ENCODE measurements at places on chromosomes 5 and 9.
A peak's percentile ranks its signal among the peaks of the same experiment; 100 is the strongest.

- DNase-seq = no peak
These were observed 32.1 kb downstream of the MARCHF3 start for GRCh38 chr5:126998201-126998631.

DNA sequence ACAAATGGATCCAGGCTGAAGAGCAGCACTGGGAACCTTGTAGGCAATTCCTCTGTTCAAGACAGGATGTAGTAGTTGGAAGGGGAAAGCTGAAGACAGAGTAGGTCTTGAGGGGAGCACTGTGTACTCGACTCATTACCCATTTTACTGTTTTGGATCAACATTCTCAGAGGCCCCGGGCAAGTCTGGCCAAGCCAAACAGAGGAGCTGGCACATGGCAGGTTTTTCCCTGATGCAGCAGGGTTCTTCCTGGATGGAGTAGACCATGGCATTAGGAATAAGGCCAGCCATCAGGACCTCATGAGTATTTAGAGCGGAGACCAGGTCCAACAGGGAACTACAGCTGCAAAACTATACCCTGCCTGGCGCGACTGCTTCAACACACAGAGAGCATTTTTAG is 4.4 kb downstream of the SVEP1 start:
- no peak for DNase-seq

- DNase-seq = no peak
These were observed 49.9 kb upstream of the GARNL3 start for GRCh38 chr9:127214421-127215267.

- no peak for DNase-seq
These were observed 47.1 kb upstream of the EFNA5 start for GRCh38 chr5:107717816-107718215.

DNA sequence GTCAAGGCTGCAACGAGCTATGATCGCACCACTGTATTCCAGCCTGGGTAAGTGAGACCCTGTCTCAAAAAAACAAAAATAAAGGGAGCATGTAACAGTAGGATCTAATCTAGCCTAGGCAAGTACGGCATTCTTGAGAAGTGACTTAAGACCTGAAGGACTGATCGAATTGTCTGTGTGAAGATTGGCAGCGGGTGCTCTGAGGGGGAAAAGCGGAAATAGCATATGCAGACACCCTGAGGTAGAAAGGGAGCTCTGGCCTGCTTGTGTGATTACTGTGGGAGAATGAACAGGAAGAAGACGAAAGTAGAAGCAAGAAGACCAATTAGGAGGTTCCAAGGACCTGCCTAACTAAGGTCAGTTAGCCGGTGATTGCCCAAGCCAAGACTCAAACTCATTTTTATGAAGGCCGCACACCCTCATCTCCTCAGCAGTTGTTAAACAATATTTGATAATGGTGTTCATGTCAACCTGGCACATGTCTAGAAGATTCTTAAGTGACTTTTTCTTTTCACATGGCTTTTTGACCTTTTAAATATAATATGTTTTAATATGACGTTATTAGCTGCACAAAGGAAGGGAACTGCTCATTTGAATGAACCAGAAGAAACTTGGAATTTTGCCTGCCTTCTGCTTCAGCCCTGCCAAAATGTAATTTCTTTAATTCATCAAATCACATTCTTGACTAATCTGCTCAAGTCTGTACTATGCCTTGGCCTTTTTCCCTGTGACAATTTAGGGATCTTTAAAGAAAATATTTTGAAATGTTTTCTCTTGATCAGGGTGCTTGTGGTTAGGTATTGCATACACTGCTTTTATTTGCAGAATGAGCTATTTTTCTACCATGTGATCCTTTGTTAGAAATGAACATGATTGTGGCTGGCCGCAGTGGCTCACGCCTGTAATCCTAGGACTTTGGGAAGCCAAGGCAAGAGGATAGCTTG is 289.2 kb upstream of the DMRT1 start:
- no peak for DNase-seq

- DNase-seq = no peak
These were observed 592.0 kb downstream of the BNC2 start for GRCh38 chr9:16278326-16278999.

DNA sequence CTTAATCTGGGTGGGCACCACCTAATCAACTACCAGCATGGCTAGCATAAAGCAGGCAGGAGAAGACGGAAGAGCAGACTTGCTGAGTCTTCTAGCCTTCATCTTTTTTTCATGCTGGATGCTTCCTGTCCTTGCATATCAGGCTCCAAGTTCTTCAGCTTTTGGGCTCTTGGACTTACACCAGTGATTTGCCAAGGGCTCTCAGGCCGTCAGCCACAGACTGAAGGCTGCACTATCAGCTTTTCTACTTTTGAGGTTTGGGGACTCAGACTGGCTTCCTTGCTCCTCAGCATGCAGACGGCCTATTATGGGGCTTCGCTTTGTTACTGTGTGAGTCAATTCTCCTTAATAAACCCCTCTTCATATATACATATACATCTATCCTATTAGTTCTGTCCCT is 180.2 kb downstream of the TRPM3 start:
- DNase-seq = no peak

- DNase-seq = peak; percentile 88
These were observed 15.8 kb upstream of the RAPGEF1 start for GRCh38 chr9:131755541-131756198.
